Fibroblast of lung (primary cell): ENCODE measurements at places on chromosomes 12 and 14. TPM values are rescaled to one million over a fixed set of nuclear protein-coding genes. Genes with fewer than 3 reads are reported as not detected.

DNA sequence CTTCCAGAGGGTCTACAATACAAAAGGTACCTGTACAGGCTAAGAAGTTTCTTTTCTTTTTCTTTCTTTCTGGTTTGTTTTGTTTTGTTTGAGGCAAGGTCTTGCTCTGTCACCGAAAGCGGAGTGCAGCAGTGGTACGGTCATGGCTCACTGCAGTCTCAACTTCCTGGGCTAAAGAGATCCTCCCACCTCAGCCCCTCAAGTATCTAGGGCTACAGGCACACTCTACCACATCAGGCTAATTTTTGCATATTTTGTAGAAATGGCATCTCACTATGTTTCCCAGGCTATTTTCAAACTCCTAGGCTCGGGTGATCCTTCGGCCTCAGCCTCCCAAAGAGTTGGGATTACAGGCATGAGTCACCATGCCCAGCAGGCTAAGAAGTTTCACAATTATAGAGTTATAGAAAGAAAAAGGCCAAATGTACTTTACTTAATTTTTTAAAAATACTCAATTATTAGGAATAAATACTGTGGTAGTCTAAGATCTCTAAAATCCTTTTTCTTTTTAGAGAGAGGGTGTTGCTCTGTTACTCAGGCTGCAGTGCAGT is 3.0 kb upstream of the PIGH start:
- H3K4me1 ChIP-seq: no peaks in the 10 kb centered on the region
- peaks cover 3% of the 10 kb centered on the region for H3K27me3 ChIP-seq
- H3K4me3 ChIP-seq: no peak overlapping the region
- H3K36me3 ChIP-seq: no peaks in the 10 kb centered on the region
- no peak overlapping the region for H3K27ac ChIP-seq

- peak overlapping the region; percentile 94 for H3K27ac ChIP-seq
- H3K36me3 ChIP-seq: no peaks in the 10 kb centered on the region
- peak; percentile 86 for DNase-seq
- peaks cover 8% of the 10 kb centered on the region for H3K4me1 ChIP-seq
- H3K4me3 ChIP-seq: peak overlapping the region; percentile 36
These were observed 13.9 kb upstream of the UBC start for GRCh38 chr12:124928095-124928911.

DNA sequence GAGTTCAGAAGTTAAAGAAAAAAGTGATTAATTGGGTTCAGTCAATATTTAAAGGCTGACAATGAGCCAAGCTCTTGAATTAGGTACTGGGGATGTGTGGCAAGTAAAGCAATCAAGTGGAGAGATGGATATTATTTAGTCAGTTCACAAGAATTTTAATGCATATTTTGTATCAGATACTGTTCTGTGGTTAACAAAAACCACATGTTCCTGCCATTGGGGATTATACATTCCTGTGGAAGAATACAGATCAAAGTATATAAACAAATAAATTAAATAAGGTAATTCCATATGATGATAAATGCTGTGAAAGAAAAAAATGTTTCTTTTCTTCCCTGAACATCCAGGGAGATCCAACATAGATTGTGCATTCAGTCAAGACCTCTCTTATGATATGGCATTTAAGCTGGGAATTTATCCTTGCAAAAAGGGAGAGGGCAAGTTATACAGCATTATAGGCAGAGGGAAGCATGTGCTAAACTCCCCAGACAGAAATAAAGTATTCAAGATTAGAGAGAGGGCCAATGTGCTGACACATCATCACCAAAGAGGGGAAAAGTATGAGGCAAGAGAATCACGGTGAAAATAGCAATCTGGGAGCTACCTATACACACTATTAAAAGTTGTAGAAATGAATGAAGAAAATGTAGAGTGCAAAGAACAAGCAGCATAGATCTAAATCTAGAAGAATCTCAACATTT is 17.6 kb upstream of the A2M start:
- peaks cover 2% of the 10 kb centered on the region for H3K4me1 ChIP-seq
- no peaks in the 10 kb centered on the region for H3K27me3 ChIP-seq
- no peak overlapping the region for H3K27ac ChIP-seq
- H3K4me3 ChIP-seq: no peak overlapping the region
- DNase-seq: peak; percentile 71

DNA sequence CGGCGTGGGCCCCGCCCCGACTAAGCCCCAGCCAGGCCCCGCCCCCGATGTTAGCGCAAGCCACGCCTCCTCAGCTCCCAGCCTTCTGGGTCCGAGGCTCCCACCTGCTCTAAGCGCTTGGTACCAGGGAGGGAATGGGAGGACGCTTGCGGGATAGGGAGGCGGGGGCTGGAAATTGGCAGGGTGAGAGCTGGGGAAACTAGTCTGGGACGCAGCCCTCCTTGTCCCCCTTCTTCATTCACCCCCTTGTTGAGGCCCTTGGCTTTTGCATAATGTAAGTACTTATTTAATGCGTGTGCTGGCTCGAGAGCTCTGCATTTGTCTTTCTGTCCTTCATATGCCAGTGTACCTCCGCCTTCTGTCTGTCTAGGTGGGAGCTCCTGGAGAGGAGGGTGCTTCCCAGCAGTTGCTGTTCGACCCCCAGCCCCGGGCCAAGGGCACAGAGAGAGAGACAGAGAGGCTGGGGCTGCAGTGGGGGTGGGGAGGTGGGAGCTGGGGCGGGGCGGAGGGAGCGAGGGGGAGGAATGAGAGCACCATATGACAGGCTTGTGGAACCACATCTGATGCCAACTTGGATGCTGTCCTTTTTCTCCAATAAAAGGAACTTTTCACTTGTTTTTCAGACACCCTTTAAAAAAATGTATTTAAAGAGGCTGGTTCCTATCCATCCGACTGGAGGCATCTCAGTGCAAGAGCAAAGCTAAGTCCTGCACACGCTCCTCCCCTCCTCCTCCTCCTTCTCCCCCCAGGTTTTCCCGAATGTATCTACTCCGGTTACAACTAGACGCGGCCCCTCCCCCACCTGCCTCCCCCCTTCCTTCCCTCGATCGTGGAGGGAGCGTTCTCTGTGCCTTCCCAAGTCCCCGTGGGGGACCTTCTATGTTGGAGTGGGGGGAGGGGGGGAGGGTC is 25.6 kb upstream of the MAP1LC3B2 start:
- DNase-seq: peak; percentile 94
- H3K4me3 ChIP-seq: peak overlapping the region; percentile 63
- H3K27me3 ChIP-seq: no peaks in the 10 kb centered on the region
- peaks cover 3% of the 10 kb centered on the region for H3K4me1 ChIP-seq
- no peaks in the 10 kb centered on the region for H3K36me3 ChIP-seq
- H3K27ac ChIP-seq: no peak overlapping the region

DNA sequence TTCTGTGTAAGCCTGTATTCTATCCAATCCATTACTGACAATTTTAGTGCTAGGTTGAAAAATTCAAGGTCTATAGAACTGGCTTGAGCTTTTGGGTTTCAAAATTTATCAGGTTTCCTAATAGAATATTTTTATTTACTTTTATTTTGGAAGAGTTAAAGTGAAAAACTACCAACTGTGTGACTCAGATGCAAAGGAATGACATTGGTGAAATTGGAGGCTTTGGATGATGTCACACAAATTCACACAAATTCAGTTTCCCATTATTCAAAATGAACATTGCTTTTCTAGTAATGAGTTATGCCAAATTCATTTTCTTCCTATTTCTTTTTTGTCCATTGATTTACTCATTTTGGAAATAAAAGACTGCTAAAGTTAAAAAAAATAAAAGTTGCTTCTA is 186.9 kb downstream of the ALX1 start:
- no peaks in the 10 kb centered on the region for H3K4me1 ChIP-seq
- H3K4me3 ChIP-seq: no peak overlapping the region
- H3K36me3 ChIP-seq: no peaks in the 10 kb centered on the region

- peaks cover 10% of the 10 kb centered on the region for H3K4me1 ChIP-seq
- no peak for DNase-seq
- H3K27ac ChIP-seq: no peak overlapping the region
- no peak overlapping the region for H3K4me3 ChIP-seq
- no peaks in the 10 kb centered on the region for H3K27me3 ChIP-seq
These were observed 87.5 kb downstream of the LLPH start for GRCh38 chr12:66043035-66043434.

- no peaks in the 10 kb centered on the region for H3K27me3 ChIP-seq
- peaks cover 2% of the 10 kb centered on the region for H3K36me3 ChIP-seq
- DNase-seq: no peak
These were observed 19.7 kb downstream of the MARK3 start for GRCh38 chr14:103404920-103405319.

DNA sequence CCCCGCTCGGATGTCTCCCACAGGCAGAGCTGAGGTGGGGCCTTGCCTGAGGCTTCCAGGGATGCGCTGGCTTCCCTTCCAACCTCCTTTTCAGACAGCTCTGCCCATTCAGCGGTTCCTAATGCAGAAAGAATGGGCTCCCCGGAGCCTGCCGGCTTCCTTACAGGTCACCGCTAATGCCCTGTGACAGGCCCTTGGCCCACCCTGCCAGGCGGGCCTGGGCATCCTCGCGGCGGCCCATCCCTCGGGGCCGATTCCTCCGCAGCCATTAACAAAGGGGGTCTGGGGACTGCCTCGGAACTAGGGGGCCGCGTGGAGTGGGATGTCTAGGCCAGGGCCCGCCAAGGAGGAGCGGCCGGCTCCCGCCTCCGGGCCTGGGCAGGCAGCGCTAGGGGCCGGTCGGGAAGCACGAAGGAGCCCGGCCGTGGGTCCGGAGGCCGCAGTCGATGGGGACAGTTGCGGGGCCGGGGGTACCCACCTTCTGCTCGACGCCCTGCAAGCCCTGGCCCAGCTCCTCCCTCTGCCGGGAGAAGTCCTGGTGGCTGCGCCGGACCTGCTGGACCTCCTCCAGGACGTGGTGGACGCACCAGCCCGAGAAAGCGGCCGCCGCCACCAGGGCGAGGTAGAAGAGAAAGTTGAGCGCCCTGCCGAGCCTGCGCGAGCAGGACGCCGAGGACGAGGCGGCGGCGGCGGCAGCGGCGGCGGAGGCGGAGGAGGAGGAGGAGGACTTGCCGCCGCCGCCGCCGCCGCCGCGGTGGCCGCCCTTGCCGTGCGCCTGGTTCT is 738 bp downstream of the CKAP4 start:
- no peaks in the 10 kb centered on the region for H3K27me3 ChIP-seq
- H3K4me3 ChIP-seq: peak overlapping the region; percentile 92
- H3K36me3 ChIP-seq: peaks cover 3% of the 10 kb centered on the region
- peak overlapping the region; percentile 93 for H3K27ac ChIP-seq

- no peaks in the 10 kb centered on the region for H3K27me3 ChIP-seq
- no peak for DNase-seq
- no peak overlapping the region for H3K27ac ChIP-seq
- H3K4me3 ChIP-seq: no peak overlapping the region
- no peaks in the 10 kb centered on the region for H3K36me3 ChIP-seq
These were observed 67.6 kb downstream of the C12orf56 start for GRCh38 chr12:64323006-64323405.

DNA sequence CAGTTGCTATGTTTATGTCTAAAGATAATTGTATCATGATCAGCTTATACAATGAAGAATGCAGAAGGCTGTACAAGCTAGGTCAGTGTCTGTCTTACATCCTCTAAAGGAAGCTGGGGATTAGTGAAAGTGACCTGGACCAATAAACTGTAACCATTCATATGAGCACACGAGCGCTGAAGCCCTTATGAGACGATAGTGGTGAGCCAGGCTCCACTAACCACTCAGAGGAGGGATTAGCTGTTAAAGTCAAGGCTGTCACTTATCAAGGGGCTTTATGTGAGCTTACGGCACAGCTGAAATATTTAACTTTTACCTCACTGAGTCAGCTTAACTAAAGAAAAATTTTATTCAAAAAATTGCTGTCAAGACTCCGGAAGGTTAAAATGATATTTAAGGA is 30.3 kb downstream of the NDUFA12 start:
- no peak overlapping the region for H3K27ac ChIP-seq
- peak; percentile 18 for DNase-seq
- no peaks in the 10 kb centered on the region for H3K27me3 ChIP-seq
- H3K4me3 ChIP-seq: no peak overlapping the region
- no peaks in the 10 kb centered on the region for H3K36me3 ChIP-seq

- H3K4me1 ChIP-seq: peaks cover 13% of the 10 kb centered on the region
- H3K36me3 ChIP-seq: no peaks in the 10 kb centered on the region
- no peak overlapping the region for H3K4me3 ChIP-seq
- H3K27me3 ChIP-seq: no peaks in the 10 kb centered on the region
These were observed 319.1 kb downstream of the ZFP36L1 start for GRCh38 chr14:68473794-68474193.

Gene HCAR2
- under 0.01 TPM in 1 of 2 replicates, not detected in the other for total RNA-seq

Gene KRT79
- not detected in 2 replicates for total RNA-seq

Gene CLEC4D
- total RNA-seq: not detected in 2 replicates

Gene KCNMB4
- total RNA-seq: 0.33 and 0.51 TPM in 2 replicates

Gene IGFBP6
- 592 and 973 TPM in 2 replicates for total RNA-seq

Gene ACRBP
- total RNA-seq: under 0.01 and 0.33 TPM in 2 replicates

Gene NOS1
- under 0.01 TPM in 2 replicates for total RNA-seq
